ENCODE measurements at places on chromosomes 4 and X. TPM values are rescaled to one million over a fixed set of nuclear protein-coding genes. Genes with fewer than 3 reads are reported as not detected.

GRCh38 chrX:2837961-2838360 is 9.2 kb downstream of the GYG2 start:
- no peak for DNase-seq

MAGEA2 gene
- total RNA-seq: not detected

MAGEA1 gene
- total RNA-seq: not detected

GRCh38 chr4:55023030-55023429 is 102.4 kb downstream of the KDR start:
- DNase-seq: no peak

XAGE1A gene
- not detected for total RNA-seq

- DNase-seq: no peak
Observed at GRCh38 chr4:38869511-38869910, 1.9 kb downstream of the FAM114A1 start.

BEX1 gene
- 52.2 TPM for total RNA-seq

GRCh38 chr4:42632653-42633382 is 24.1 kb downstream of the ATP8A1 start:
- DNase-seq: no peak

- no peak for DNase-seq
Observed at GRCh38 chr4:74522251-74522991, 77.5 kb downstream of the AREG start.

DNA sequence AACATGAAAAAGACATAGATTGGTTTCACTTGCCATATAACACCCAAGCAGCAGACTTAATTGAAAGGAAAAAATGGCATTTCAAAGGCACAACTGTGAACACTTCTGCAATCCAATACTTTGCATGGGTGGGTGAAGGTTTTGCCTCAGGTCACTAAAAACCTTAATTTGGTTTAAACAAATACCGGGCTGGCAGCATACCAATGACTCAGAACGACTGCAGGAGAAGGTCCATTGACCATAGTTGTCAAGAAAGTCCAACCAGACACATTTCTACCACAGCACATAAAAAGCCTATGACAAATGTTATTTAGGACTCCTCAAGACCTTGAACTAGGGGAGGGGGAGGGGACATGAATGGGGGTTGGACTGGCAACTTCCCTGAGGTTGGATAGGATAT is 183.6 kb upstream of the TRPC5 start:
- DNase-seq: no peak

DNA sequence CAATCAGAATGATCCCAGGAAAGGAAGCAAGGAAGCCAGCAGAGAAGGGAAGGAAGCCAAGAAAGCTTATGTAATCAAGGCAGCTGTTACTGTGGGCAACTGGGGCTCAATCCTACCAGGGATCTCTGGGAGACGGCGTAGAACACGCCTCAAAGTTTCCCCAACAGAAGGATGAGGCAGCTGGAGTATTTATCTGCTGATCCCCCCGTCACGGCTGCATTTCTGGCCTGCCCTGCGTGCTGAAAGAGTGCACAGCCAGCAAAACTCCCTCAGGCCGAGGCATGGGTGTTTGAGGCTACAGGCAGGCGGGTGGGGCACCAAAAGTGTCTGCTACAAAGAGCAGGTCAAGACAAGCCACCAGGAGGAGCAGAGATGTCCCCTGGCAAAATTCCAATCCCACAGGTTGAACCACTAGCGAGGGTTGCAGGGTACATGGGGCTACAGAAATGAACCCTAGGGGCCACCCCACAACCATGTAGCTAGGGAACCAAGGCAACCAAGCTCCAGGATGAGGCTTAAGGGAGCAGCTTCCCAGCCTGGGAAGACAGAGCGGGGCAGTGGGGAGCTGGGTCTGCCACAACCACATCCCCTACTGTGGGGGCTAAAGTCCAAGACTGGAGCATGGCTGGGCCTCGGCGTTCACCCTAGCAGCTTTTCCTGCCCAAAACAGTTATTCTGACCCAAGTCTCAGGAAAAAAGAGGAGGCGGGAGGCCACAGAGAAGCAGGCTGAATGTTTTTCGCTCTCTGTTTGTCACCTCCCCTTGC is 113.4 kb downstream of the BCOR start:
- no peak for DNase-seq

P2RY8 gene
- total RNA-seq: 0.68 TPM

DNA sequence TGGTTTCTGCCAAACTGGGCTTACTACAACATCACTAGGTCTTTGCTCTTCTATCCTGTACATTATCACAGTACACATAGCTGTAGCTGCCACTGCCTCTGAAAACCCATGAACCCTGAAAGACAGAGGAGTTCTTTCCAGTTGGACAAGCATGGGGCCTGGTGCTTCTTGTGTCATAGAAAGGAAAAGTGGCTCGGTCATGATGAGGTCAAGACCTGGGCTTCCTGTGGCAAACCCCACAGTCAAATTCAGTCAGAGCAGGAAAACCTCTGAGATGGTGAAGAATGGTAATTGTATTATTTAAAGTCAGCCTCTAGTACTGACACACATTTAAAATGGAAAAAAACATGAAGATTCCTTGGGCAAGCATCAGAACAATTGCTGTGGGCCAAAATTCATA is 133.3 kb upstream of the PRPS2 start:
- no peak for DNase-seq

- DNase-seq: no peak
Observed at GRCh38 chr4:29549342-29549741, 1170.8 kb upstream of the PCDH7 start.

DNA sequence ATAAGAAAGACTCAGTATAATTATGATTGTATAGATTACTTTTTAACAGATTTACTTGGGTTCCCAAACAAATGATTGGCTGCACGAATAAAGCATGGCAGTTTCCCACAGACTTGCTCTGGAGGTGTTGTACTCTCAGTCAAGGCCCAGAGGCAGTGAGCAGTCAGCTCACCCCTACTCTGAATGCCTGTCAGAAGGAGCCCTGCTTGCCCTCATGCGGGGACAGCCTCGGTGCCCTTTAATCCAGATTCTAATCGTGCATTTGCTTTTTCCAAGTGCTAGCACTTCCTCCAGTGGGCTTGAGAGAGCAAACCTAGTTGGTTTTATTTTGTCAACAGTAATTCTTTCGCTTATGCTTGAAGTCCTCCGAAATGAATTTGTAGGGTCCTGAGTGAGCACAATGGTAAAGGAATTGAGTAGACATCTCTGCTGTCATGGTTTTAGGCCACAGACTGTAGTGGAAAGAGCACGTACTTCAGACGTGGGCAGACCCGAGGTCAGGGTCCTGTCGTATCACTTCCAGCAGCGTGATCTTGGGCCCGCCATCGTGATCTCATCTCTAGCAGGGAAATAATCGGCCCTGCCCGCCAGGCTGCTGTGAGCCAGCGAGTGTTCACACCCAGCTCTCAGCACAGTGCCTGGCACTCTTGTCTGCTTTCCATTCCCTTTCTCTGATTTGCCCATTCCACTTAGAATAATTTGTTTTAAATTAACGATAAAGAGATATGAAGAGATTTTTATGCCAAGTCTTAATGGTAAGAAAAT is 48.3 kb downstream of the GRK4 start:
- no peak for DNase-seq

GRCh38 chr4:167383291-167383690 is 149.0 kb upstream of the SPOCK3 start:
- no peak for DNase-seq

DNA sequence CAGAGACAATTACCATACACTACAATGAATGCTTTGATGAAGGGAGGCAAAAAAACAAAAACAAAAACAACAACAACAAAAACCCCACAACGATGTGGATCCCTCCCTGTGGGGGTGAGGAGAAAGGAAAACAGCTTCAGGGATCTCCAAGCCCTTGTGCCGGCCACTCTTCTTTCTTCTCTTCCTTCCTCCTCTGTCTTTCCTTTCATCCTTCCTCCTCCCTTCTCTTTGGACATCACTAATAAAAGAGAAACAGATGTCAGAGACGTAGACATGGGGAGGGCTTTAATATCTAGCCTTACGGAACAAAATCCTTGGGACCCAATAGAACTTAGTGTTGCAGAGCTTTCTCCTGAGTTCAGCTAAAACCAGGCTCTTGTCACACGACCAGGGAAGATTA is 18.8 kb upstream of the STX18 start:
- no peak for DNase-seq

- DNase-seq: no peak
Observed at GRCh38 chr4:8388528-8388870, 52.0 kb downstream of the ACOX3 start.

- no peak for DNase-seq
Observed at GRCh38 chrX:10564484-10564883, 55.9 kb downstream of the MID1 start.

GRCh38 chr4:10335050-10335449 is 122.2 kb downstream of the ZNF518B start:
- no peak for DNase-seq

- DNase-seq: no peak
Observed at GRCh38 chrX:148904421-148905111, 404.1 kb downstream of the AFF2 start.

DNA sequence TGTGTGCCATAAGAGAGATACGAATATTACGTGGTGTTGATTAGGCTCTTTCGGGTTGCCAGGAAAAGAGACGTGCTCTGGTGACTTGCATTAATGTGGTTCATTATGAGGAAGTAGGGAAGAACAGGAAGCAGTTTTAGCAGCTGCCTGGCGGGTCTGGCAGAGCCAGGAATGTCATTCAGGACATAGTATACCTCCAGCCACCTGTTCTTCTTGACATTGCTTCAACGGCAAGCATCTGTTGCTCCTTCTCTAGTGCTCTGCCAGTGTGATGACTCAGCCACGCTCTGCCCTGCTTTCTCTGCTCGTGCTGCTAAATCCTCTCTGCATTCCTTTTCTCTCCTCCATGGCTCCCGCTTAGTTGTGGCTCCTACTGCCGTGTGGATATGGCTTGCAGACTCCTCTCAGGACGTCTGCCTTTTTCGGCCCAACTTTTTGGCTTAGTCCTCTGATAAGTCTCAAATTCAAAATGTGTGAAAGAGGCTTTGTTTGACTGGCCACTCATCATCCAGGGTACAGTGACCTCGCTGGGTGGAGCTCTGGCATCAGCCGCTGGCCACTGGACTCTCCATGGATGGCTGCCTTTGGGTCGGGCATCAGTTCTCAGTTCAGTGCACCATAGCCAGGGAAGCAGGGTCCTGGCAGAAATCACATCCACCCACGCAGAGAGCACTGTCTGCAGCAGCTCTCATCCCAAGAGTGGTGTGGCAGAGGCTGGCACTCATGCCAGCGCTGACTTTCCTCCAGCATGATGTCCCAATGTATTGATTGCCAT is 89.3 kb upstream of the KLF3 start:
- no peak for DNase-seq

PDGFRA gene
- total RNA-seq: 2.1 TPM

DNA sequence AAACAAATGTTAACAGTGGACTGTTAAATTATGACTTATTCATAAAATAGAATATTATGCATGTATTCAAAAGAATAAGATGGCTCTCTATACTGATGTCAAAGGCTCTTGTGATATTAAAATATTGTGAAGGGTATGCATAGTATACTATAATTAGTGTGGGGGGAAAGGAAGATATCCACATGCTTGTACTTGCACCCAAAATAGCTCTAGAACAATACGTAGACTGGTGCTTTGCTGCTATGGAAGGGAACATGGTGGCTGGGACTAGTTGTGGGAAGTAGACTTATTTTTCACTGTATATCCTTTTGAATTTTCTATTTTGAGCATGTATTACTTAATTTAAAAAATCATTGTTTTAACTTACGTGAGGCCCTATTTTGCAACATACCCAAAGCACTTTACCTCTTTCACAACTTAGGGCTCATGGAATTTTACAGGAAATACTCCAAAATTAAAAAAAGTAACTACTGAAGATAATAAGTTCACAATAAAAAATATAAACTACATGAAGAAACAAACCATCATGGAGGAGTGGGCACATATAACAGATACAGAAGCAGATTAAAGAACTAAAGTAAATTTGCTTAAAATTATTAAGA is 7.9 kb downstream of the PGRMC2 start:
- DNase-seq: no peak

- DNase-seq: no peak
Observed at GRCh38 chrX:136768469-136769084, 12.2 kb downstream of the ARHGEF6 start.

DNA sequence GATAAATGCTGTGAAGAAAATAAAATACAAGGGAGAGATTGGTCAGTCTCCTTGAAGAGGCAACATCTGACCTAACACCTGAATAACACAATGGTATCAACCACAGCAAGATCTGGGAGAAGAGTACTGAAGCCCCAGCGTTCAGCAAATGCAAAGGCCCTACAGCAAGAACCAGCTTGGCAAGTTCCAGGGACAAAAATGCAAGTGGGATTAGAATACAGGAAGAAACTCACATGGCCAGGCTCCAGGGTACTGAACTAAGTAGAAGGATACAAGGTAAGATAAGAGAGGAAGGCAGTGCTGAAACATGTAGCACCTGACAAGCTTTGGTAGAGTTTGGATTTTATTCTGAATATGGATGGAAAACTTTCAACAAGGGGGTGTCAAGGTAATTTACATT is 3.6 kb downstream of the SMIM14 start:
- DNase-seq: no peak

STK32B gene
- total RNA-seq: 2.6 TPM

DNA sequence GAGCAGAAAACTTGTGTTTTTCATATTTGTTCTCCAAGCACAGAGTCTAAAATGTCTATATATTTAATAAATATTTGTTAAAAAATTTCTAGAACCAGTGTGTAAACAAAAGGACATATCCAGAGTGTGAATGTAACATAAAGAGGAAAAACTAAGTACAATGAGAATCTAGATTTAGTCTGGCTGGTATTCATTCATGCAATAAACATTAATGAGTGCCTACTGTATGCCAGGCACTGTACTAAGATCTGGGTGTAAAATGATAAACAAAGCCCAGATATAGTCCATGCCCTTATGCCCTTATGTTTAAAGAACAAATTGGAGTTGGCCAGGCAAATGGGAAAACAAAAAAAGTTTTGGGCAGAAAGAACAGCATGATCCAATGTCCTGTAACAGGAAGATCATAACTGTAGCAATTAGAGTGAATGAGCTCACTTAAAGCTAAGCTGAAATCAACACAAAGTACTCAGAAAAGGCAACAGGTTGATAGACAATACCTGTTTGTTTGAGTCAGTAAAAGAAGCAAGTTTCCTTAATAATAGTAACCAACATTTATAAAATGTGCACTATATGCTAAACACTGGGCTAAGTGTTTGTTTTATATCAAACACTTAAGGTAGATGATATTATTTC is 1.3 kb upstream of the TMLHE start:
- DNase-seq: no peak

DNA sequence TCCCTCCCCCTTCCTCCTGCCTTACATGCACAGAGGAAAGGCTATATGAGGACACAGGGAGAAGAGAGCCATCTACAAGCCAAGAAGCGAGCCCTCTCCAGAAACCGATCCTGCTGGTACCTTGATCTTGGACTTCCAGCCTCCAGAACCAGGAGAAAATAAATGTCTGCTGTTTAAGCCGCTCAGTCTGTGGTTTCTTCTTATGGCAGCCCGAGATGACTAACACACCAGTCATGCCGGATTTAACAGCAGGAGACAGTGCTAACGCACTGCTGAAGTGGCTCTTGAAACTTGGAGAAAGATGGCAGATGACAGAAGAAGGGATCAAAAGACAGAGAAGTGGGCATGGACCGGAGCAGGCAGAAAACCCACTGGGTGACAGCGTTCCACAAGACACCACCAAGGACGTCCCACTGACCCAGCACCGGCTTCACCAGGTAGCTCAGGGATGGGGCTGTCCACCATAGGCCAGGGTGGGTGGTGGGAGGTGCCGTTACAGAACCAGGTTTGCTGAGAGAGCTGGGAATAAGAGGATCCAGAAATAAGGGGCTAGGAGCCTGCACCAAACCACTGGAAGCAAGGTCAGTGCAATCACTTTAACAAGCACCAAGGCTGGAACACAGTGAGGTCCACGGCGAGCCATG is 6.2 kb upstream of the MAN2B2 start:
- DNase-seq: no peak
